ENCODE measurements at places on chromosomes 6 and 20.
A peak's percentile ranks its signal among the peaks of the same experiment; 100 is the strongest.

- no peak for DNase-seq
Observed at GRCh38 chr20:54084727-54085388, 14.5 kb upstream of the BCAS1 start.

DNA sequence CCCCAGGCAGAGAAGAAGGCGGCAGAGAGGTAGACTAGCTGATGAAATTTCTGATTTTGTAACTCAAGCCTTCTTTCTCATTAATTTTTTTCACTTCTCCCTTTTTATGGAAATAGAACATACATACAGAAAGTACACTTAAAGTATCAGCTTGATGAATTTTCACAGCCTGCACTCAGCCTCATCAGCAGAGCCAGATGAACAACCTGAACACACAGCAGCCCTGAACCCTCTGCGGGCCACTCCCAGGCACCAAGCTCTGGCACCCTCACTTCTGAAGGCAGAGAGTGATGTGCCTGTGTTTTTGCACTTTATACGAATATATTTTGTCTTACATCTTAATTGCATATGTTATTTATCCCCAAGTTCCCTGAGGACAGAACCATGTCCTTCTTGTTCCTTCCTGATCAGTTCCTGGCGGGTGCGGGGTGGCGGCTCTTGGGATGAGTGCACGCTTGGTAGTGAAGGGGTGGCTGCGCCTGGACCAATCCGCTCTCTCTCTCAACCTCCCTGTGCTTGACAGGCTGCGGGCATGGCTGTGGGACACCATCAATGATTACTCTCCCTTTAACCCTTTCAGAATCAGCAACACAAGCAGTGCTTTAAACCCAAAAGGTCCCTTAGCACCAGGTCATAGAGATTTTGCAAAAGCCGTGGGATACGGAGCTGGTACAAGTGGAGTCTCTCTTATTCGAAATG is 34.8 kb upstream of the AFDN start:
- DNase-seq, result no peak

DNA sequence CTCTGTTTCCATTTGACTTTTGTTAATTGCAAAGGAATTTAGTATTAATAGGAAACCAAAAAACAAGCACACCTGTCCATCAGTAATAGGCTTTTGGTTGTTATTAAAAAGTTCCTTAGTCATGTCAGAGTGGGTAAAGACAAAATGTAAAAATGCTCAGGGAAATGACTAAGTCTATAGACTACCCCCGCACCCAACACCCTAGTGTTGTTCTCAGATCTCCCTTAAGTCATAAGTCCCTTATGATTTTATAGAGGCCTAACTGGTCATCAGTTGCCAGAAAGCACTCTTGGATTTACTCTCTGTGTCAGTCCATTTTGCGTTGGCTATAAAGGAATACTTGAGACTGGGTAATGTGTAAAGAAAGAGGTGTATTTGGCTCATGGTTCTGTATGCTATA is 52.8 kb downstream of the MAP3K4 start:
- no peak for DNase-seq

DNA sequence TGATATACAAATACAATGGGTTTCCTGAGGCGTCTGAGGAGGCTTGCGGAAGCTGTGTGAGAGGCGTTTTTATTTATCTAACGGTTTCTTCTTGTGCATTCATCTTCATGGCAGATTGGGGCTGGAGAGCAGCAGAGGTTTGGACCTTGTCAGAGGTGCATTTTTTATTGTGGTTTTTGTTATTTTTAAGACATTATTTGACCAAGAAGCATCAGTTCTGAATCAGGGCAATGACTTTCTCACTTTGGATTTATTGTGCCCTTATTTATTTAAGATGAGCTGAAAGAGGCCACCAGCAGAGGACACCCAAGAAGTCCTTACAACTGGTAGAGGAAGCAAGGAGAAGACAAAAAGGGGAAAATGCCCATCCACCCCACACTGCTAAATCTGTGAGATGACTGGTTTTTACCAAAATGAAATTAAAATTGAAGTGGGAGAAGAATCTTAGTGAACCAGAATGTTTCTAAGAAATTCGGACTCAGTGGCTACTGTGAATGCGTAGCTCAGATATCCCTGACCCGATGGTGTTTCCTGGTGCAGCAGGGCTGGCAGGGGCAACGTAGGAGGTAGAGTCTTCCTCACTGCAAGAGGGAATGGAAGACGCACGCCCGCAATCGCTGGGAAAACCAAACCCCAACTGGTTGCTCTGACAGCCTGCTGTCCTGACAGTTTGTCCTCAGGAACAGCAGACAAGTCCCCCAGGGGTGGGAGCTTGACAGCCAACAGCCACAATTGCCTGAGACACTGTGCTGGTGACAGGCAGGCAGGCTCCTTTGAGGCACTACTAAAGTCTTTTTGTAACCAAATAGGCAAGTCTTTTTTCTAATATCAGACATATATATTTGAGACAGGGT is 14.2 kb downstream of the PRR18 start:
- no peak for DNase-seq

- DNase-seq, result no peak
Observed at GRCh38 chr20:13644010-13644409, 5.3 kb upstream of the TASP1 start.

- DNase-seq, result peak; percentile 43
Observed at GRCh38 chr6:116371120-116371917, 572 bp downstream of the DSE start.

DNA sequence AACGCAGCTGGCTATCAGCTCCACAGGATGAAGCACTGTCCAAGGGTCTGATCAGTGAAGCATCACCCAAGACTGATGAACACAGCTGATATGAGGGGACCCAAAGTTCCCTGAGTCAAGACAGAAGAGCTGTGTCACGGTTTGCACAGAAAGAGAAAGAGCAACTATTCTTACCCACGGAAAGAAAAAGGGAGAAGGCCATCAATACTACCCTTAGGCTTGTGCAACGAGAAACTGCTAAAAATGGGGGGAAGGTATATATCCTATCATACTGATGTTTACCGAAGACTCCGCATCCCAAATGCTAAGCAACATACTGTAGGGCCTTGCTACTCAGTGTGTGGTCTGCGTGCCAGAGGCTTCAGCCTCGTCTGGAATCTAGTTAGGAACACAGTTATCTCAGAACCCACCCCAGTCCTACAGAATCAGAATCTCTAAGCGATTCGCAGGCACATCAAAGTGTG is 665 bp downstream of the FASTKD5 start:
- DNase-seq, result no peak

DNA sequence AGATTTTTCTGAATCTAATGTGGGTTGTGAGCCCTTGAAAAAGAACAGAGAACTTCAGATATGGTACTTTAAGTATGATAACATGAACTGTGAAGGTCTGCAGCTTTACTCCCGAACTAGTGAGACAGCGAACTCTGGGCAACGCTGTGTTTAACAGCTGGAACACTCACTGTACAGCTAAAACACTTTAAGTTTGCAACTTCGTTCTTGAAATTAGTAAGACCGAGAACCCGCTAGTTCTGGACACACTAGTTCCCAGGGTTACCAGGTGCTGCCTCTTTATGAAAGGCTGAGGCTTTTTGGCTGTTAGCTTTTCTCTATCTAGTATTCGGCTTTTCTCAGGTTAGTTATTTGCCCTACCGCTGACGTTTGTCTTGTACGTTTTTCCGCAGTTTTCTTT is 52.9 kb downstream of the RIOK1 start:
- DNase-seq, result no peak

DNA sequence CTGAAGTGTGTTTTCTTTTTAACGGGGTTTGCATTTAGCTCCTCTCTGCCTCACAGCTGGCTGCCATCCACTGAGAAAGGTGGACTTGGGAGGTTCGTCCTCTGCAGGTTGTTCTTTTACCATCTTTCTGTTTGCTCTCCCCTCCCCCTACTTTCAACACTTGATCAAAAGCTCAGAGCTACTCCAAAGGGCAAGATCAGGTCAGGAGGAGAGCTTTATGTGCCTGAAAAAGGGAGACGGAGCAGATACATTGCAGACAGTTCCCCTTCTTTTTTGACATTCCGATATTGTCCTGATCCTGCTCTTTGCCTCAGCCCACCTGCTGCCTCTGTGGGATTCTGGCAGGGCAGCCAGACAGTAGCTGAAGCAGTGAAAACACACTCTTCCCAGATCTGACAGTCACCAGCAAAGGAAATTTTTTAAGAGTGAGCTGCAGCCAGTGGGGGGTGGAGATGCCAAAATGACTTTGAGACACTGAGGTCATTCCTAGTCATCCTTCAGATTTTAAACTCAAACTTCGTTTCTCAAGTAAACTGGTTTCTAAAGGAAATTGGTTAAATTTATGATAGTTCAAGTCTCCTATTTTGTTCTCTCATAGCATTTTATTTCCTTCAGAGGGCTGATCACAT is 26.5 kb downstream of the SMLR1 start:
- peak; percentile 46 for DNase-seq

GRCh38 chr20:46307139-46307998 is 929 bp downstream of the CDH22 start:
- DNase-seq, result peak; percentile 31

DNA sequence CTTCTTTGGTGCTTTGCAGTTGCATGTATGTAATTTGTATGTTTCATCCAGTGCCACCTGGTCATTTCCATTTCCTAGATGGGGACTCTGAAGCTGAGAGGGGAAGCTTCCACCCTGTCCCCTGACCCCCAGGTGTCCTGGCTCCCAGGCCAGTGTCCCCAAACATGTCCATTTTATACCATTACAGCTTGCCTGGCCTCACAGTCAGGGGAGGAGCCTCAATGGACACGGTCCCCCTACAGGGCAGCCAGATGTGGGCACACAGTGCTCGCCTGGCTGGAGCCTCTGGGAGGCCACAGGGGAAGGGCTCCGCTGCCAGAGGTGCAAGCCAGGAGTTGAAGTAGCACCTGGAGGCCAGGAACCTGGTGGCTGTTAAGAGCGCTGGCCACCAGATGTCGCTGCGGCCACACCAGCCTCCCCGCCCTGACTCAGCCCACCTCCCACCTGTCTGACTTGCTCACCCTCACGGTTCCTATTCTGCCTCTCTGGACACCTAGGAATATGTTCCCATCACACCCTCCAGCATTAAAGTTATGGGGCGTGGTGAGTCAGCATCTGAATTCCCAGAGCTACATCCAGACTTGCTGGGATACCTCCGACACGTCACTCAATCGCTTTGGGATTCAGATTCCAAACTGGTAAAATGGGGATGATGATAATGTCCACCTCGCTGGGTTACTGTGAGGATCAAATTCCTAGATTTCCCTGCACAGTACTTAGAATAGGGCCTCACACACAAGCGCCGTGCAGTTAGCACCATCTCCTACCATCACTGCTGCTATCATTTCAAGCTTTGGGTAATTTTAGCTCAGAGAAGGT is 107.4 kb downstream of the SULF2 start:
- peak; percentile 40 for DNase-seq

DNA sequence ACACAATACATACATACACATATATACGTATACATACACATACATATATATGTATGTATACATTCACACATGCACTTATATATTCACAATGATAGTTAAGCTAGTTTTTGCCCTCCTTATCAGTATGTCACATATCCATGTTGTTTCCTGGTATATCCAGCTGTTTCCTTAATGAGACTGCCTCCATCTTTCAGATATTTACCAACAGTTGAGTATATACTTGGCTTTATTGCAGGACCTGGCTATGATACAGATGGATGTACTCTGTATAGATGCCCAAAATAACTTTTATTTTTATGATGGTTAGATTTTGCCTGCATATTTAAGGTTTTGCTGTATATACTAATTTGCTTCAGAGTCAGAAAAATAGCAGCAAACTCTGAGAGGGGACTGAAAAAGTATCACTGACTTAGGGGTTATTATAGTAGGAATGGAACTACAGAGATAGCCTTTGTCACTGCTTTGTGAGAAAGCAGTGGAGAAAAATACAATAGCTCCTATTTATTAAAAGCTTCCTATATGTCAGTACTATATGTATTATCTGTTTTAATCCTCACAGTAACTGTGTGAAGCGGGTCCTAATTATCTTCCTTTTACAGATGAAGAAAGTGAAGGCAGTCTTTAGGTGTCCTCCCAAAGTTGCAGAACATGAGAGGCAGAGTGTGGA is 35.5 kb downstream of the CARMIL1 start:
- no peak for DNase-seq

GRCh38 chr6:42973926-42974325 is 5.1 kb downstream of the PEX6 start:
- no peak for DNase-seq

- DNase-seq, result no peak
Observed at GRCh38 chr20:13549451-13549850, 89.3 kb downstream of the TASP1 start.

GRCh38 chr20:8020314-8021079 is 936 bp upstream of the TMX4 start:
- no peak for DNase-seq

- peak; percentile 71 for DNase-seq
Observed at GRCh38 chr20:35306931-35307517, 14.8 kb upstream of the FAM83C start.

DNA sequence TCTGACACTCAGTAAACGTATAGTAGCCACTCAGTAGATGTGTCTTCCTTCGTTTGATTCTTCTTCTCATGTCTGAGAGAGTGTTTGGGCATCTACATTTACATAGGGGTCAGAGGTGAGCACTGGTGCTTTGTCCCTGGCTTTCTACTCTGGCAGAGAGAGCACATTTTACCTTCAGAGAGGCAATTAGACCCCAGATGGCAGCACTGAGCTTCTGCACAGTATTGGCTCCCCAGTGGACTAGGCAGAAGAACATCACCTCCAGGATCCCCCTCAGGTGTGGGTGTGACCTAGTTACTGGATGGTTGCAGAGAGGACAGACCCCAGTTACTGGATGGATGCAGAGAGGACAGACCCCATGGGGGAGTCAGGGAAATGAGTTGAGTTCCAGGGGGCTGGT is 327.2 kb downstream of the DHX35 start:
- DNase-seq, result peak; percentile 17

DNA sequence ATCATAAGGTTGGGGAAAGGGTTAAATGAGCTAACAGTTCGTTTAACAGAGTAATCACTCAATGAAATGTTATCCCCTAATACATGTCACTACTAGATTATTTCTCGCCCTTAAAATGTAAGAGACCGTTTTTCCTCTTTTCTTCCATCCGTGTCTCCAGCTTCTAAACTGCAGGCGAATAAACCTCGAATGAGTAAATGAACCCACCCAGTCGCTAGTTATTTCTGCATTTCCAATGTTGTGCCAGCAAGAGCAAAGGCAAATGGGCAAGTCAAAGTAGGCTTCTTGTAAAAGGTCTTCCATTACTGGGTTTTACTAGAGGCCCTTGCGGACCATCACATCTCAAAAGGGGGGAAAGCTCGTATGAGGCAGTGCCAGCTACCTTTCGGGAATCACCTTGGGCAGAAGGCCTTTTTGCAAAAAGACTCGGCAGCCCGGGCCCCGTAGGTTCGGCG is 400 bp upstream of the SMAP1 start:
- DNase-seq, result no peak

DNA sequence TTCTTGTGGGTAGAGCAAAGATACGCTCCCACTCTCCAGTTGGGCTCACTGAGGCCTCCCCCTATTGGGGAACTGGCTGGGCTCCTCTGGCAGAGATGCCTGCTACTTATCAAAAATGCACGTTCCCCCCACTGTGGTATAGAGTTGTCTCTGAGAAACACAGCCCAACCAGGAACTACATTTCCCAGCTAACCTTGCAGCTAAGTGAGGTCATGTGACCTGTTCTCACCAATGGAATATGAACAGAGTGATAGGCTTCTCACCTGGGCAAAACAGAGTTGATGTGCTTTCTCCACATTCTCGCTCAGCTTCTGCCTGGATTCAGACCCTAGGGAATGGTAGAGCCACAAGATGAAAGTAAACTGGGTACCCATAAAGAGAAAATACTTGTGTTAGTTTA is 49.1 kb upstream of the PTPRT start:
- DNase-seq, result no peak

All from large intestine (tissue), 12 donors.